ENCODE measurements at places on chromosomes 4 and X.

GRCh38 chrX:100768679-100769338, 36.9 kb upstream of the SYTL4 start:
- DNase-seq = peak; percentile 87

- no peak for DNase-seq
Observed at GRCh38 chr4:161256172-161256571, 907.6 kb downstream of the FSTL5 start.

- DNase-seq = no peak
Observed at GRCh38 chr4:6758728-6759127, 23.8 kb upstream of the KIAA0232 start.

DNA sequence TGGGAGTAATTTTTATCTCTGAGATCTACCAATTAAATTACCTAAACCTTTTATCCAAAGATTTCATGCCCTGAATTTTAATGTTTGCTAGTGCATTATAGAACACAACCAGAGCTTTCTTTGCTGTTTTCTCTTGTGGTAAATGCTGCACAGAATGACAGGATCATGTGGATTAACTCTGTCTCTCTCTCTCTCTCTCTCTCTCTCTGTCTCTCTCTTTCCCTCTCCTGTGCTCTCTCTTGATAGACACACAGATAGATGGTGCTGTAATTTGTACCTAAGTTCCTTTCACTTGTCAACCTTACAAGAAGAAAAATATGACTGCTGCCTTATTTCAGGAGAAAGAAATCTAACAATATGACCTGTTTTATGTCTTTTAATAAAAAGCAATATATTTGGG, 211.2 kb upstream of the WDFY3 start:
- no peak for DNase-seq

DNA sequence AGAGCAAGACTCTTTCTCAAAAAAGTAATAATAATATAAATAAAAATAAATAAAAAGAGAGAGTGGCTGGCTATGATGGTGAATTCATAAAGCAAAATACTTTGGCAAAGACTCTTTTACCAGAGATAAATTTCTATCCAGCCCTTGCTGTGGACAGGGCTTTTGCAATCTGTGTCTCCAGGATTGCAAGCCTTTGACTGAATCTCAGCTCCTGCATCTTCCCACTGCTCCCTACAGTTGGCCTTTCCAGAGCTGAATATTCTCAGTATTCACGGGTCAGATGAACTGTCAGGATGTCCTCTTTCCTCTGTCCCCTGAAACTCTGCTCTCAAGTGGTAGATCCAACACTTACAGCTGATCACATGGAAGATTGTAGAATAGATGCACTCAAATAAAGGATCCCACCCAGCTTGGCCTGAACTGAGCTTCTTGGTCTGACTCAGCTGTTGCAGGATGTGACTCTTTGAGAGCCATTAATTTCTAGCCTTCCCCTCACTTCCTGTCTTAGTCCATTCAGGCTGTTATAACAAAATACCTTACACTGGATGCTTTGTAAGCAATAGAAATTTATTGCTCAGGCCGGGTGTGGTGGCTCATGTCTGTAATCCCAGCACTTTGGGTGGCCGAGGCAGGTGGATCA, 123.4 kb upstream of the GUCY1A1 start:
- no peak for DNase-seq

- no peak for DNase-seq
Observed at GRCh38 chrX:93332329-93332728, 341.0 kb downstream of the NAP1L3 start.

GRCh38 chrX:37330642-37331041, 18.5 kb upstream of the PRRG1 start:
- DNase-seq = no peak

- peak; percentile 14 for DNase-seq
Observed at GRCh38 chrX:153727123-153727931, 2.7 kb downstream of the ABCD1 start.

DNA sequence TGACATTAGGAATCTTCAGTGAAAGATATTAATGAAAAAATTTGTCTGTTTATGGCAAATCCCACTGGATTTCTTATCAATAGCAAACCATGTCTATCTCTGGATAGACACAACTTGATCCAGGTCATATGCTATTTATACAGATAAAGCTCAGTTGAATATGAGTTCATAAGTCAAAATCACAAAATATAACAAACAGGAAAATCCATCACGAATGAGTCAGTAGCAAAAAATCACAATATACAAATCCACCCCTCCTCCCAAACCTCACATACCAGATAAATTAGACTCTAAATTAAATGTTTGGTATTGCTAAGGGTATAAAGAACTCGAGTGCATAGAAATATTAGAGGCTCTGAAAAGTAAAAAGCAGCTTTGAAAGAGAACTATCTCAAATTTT, 420.5 kb downstream of the TLL1 start:
- no peak for DNase-seq

DNA sequence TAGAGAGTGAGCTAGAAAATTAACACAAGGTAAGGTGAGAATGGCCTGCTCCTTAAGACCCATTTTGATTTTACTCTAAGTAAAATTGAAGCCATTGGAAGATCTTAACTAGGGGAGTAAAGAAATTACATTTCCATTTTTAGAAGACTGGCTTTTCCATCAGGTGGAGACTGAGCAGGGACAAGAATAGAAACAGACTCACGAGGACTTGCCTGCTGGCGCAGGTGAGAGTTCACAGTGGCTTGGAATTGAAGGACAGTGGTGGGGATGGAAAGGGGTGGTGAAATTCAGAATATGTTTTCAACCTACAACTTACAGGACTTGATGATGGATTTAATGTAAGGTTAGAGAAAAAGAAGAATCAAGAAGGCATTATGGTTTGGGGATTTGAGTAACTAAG, 427.4 kb downstream of the INPP4B start:
- no peak for DNase-seq

DNA sequence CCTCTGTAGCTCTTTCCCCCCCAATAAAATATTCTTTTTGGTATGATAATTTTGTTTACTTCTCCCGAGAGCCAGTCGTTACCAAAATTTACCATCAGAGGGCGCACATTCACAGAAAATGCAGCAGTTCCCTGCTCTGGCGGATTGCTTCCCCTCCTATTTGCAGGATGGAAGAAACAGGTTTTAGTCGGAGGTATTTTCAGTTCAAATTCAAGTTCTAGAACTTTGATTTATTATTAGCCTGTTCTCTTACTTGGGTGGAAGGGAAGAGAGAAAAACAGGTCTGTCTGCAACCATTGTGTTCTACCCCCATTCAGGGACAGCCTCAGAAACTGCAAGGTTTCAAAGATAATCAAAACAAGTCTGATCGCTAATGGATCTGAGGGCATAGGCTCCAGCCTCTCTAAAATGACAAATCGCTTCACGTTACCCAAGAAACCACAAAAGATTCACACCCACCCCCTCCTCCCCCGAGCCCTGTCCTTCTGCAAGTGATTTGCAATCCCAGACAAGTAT, 263.8 kb upstream of the RPS6KA3 start:
- DNase-seq = peak; percentile 13

DNA sequence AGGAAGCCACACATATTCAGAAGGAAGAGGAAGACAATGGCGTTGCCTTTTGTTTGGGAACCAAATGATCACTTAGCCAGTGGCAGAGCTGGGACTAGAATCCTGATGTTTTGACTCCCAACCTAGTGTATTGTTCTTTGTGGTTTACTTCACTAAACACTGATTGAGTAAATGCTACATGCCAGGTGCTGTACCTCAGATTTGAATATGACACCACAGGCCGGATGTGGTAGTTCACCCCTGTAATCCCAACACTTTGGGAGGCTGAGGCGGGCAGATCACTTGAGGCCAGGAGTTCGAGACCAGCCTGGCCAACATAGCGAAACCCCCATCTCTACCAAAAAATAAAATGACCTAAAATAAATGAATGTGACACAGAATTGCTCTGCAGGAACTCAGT, 8.4 kb downstream of the NDUFA1 start:
- no peak for DNase-seq

- no peak for DNase-seq
Observed at GRCh38 chr4:10354225-10354624, 103.0 kb downstream of the ZNF518B start.

- no peak for DNase-seq
Observed at GRCh38 chr4:54581807-54582206, 76.0 kb upstream of the KIT start.

GRCh38 chr4:2500547-2500946, 31.6 kb downstream of the RNF4 start:
- no peak for DNase-seq

DNA sequence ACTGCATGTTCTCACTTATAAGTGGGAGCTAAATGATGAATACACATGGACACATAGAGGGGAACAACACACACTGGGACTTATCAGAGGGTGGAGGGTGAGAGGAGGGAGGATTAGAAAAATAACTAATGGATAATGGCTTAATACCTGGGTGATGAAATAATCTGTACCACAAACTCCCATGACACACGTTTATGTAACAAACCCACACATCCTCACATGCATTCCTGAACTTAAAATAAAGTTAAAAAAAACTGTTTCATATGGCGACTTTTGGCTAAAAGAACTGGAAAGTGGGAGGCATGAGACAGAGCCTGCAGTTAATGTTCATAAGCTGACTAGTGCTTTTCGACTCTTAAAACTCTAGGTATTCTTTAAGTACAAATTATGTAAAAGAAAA, 98.9 kb upstream of the NPFFR2 start:
- DNase-seq = no peak

DNA sequence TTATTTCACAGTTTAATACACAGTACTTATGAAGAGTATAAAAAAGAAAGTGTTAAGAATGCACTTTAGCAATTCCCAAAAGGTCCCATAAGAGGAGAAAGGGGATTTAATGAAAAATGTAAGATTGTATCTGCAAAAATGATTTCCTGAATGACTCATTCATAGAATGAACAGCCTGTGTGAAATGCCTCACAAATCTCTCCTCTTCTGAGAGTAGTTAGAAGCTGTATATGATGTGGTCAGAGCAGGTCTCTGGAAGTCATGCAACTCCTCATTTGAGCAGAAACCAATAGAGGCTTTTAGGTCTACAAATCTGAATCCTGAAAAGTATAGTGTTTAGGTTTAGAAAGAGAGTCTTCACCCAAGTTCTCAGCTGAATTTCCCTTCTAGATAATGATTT, 381.3 kb upstream of the INTU start:
- no peak for DNase-seq

Measured in NCI-H1694 (cell line).